ENCODE measurements at places on chromosomes 1 and 21.

- no peak for DNase-seq
Observed at GRCh38 chr1:95323123-95323522, 89.1 kb downstream of the RWDD3 start.

- DNase-seq, result no peak
Observed at GRCh38 chr1:4963251-4963650, 308.8 kb downstream of the AJAP1 start.

DNA sequence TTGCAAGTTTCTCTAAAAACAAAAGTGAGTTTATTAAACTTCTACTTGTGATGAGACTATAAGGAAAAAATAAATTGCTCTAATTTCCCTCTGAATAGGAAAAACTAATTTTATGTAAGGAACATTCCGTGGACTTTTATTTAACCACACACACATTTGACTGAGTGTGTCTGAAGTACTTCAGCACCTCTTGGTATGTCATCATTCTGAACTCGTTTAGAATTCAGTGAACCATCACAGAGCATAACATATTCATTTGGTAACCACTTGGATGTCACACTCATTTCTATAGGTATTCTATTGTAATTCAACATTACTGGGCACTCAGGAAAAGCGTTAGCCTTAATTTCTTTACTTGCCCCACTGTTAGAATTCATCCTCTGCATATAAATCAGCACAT lies 79.1 kb downstream of the RGS21 start:
- no peak for DNase-seq

GRCh38 chr1:162297208-162297607 lies 79.4 kb downstream of the SPATA46 start:
- no peak for DNase-seq
